ENCODE measurements at places on chromosomes 11 and 22.

DNA sequence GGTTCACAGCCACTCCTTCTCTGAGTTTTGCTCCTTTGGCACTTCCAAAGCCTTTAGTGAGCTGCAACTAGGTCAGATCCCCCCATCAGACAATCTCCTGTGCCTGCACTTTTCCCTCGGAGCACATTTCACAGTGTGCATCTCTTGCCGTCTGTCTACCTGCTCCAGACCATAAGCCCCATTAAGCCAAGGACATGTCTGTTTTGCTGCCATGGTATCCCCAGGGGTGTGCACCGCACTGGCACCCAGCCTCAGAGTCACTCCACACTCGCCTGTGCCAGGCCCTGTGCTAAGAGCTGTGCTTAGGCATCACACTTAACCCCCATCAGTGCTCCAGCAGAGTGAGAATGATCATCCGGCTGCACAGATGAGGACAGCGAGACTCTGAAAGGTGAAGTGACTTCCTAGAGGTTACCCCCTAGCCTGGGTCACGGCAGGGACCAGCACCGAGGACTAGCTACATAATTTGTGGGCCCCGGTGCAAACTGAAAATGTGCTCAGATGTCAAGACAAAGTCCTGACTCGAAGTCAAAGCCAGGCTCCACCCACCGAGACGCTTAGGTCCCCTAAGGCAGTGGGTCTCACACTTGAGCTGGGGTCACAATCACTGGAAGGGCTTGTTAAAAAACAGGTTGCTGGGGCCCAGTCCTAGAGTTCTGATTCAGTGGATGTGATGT lies 33.9 kb downstream of the ARRB1 start:
- no peak for DNase-seq

DNA sequence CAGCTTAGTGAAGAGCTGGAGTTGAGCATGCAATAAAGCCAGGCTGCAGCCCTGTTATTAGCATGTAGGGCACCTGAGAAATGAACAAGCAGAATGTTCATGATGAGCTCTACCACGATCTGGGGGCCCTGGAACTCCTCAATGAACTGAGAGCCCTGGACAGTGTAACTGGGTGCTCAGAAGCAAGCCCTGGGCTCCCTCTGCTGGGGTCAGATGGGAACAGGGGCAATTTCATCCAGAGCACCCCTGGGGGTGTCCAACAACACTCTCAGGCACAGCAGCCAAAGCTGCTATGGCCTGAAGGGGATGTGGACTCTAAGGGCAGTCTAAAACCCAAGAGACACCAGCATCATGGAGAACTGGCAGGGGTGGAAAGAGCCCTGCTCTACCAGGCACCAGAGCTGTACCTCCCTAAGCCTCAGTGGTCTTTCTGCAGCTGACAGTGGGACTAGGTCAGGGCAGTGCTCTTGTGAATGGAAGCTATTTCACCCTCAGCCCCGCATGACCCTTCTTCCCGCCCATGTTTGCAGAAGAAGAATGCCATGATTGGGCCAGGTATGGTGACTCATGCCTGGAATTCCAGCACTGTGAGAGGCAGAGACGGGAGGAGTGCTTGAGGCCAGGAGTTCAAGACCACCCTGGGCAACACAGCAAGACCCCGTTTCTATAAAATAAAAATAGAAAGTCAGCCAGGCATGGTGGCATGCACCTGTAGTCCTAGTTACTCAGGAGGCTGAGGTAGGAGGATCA lies 28.9 kb downstream of the THOC5 start:
- DNase-seq: peak; percentile 0

DNA sequence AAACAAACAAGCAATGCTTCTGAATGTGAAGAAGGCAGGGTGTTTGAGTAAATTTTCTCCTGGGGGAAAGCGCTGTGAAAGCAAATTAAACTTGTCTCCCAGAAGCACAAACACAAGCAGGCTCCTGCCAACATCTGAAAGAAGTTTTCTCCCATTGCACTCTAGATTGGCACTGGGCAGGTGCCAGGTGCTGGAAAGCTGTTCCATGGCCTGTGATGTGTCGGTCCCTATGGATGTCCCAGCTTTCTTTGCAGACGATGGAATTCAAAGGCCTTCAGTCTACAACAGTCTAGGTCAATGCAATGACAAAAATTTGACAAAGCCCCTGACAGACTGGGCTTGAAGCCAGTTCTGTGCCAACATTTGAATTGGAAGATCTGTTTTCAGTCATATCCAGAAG lies 246.1 kb upstream of the NARS2 start:
- no peak for DNase-seq

- peak; percentile 42 for DNase-seq
Observed at GRCh38 chr11:36222831-36223635, 66.2 kb downstream of the COMMD9 start.

DNA sequence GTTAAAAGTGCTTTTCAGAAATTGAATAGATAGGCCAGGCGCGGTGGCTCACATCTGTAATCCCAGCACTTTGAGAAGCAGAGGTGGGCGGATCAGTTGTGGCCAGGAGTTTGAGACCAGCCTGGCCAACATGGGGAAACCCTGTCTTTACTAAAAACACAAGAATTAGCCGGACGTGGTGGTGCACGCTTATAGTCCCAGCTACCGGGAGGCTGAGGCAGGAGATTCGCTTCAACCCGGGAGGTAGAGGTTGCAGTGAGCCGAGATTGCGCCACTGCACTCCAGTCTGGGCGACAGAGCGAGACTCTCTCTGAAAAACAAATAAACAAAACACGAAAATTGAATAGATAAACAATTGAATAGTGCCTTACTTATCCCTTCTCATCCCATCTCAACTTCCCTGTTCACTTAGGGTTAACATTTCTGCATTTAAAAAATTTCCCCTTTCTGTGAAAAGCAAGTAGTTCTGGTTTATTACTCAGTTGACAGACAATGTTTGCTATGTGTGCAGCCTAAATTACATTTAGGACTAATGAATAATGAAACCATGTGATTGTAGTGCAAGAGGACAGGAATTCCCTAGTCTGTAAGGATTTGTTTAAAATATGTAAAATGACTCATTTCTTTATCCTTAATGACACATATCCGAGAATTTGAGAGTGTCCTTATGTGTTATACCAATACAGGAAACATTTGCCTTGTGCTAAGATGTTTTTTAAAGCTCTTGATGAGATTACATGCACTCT lies 6.0 kb downstream of the RNF169 start:
- no peak for DNase-seq
